Posterior vena cava (tissue), 2 donors: ENCODE measurements at places on chromosomes 6 and 20. TPM values are rescaled to one million over a fixed set of nuclear protein-coding genes. Genes with fewer than 3 reads are reported as not detected.

Gene MAP3K7
- 20.4 TPM for total RNA-seq

Gene OVOL2
- total RNA-seq = not detected

Gene KCNQ2
- not detected for total RNA-seq

Gene IP6K3
- total RNA-seq = 0.19 TPM

- peak; percentile 60 for DNase-seq
Measured at GRCh38 chr6:38179794-38180430, 360.4 kb downstream of the ZFAND3 start.

DNA sequence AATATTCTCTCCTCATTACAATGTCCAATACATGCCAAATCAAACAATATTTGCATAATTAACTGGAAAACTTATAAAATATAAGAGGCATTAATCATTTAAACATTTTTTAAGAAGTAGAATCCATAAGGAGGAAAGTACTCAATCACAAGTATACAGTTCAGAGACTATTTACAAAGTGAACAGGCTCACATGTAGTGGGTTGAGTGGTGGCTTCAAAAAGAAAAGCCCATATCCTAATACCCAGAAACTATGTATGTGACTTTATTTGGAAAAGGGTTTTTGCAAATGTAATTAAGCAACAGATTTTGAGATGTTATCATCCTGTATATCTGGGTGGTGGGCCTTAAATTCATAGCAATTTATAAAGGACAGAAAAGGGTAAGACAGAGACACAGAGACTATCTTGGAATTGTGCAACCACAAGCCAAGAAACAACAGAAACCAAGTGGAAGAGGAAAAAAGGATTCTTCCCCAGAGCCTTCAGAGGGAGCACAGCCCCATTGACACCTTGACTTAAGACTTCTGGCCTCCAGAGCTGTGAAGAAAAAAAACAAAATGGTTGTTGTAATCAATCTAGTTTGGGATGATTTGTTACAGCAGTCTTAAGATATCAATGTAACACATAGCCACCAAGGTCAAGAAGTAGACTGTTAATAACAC, 32.7 kb upstream of the CRISP1 start:
- no peak for DNase-seq

GRCh38 chr20:42441864-42442331, 747.8 kb downstream of the PTPRT start:
- no peak for DNase-seq

DNA sequence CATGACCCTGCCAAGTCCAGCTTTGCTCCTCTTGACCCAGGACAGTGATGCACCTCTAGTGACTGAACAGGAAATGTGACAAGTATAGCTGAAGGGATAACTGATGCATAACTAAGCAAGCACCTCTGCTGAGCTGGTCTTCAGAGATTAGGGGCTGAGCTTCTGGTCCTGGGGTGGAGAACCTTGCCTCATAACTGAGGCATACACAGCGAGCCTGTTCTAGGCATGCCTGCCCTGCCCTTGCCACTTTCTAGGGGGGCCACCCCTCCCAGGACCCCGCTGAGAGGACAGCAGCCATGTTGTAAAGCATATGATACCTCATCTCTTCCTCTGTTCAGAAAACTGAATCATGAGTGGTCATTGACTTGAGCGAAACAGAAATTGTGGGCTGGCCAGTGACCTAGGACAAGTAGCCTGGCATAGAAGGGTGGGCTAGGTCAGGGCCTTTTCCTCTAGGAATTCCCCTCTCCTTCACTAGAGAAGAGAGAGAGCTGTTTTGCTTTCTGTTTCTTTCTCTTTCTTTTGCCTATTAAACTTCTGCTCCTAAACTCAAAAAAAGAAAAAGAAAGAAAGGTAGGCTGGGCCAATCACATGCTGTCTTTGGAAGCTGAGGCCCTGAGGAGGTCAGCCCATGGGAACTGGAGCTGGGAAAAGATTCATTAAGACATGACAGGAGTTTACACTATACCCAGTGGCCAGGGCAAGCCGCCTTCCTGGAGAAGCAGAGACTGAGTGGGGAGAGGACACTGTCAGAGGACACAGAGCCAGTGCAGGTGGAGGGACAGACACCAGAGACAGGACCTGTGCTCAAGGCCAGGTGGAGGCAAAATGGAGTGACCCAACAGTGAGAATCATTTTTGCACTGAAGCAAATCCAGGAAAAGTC, 23.1 kb downstream of the ALDH5A1 start:
- DNase-seq = no peak

GRCh38 chr6:127879685-127880084, 21.2 kb downstream of the THEMIS start:
- DNase-seq = no peak

DNA sequence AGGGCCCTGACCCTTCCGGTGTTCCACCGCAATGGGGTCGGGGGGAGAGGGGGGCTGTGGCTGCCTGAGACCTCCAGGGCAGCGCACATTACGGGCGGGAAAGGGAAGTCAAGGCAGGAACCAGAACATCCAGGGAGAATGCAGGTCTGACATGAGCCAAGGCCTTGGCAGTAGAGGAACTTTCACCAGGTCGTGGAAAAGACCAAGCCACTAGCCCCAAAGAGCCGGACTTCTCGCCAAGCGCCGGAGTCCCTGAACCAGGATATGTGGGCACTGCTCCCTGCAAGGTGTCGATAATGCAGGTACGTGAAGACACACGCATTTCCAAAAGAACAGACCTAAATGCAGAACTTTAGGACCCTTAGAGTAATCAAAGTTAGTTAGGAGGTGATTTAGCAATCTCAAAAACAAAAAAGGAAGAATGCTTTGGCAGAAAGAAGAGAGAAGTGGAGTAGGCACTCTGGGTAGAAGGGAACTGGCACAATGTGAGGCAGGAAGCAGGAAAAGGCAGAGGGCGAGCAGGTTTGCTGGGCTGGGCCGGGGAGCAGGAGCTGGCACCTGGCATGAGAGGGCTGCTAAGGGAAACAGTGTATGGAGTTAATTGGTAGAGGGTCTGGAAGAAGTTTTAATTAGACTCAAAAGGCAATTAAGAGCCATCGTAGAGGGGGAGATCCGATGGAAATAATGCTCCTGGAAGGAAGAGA, 14.3 kb downstream of the POU3F2 start:
- DNase-seq = no peak

DNA sequence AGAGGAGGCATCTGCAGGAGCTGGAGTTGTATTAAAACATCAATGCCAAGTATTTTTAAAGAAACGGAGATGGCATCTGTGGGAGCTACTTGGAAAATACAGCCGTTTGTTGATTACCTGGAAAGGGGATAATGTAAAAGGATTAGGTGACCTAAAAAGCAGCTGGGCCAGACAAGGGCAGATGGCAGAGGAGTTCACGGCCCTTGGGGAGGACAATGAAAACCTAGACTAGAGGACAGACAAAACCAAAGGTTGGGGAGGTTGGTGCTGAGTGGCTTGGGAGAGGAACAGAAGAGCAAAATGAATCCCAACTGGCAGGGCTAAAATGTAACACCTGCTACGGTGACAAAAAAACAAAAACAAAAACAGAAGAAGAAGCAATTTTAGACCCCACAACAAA, 260.5 kb upstream of the JARID2 start:
- no peak for DNase-seq
